ENCODE measurements at places on chromosomes 7 and 10. TPM values are rescaled to one million over a fixed set of nuclear protein-coding genes. Genes with fewer than 3 reads are reported as not detected.

NEBL gene
- 20.2 TPM for polyA plus RNA-seq

MNX1 gene
- 0.06 TPM for polyA plus RNA-seq

BLNK gene
- polyA plus RNA-seq, result 51.1 TPM

SND1 gene
- 44.4 TPM for polyA plus RNA-seq

TMEM196 gene
- not detected for polyA plus RNA-seq

ADAM12 gene
- 0.06 TPM for polyA plus RNA-seq

PRSS37 gene
- polyA plus RNA-seq, result not detected

ANXA8L1 gene
- polyA plus RNA-seq, result 180 TPM

ITPRID1 gene
- not detected for polyA plus RNA-seq

TMEM176A gene
- polyA plus RNA-seq, result 4.8 TPM

RASA4B gene
- polyA plus RNA-seq, result 4.9 TPM

MGMT gene
- polyA plus RNA-seq, result 13.0 TPM

FEZF1 gene
- not detected for polyA plus RNA-seq

PNLIP gene
- polyA plus RNA-seq, result 0.37 TPM

NPY4R2 gene
- 0.04 TPM for polyA plus RNA-seq

HOXA1 gene
- polyA plus RNA-seq, result 1.5 TPM

CEP41 gene
- polyA plus RNA-seq, result 2.3 TPM

CALHM3 gene
- not detected for polyA plus RNA-seq

PRRT4 gene
- 0.73 TPM for polyA plus RNA-seq

CUBN gene
- 0.16 TPM for polyA plus RNA-seq

NPFFR1 gene
- polyA plus RNA-seq, result 0.02 TPM

INA gene
- 0.53 TPM for polyA plus RNA-seq

LLCFC1 gene
- polyA plus RNA-seq, result not detected

GNG11 gene
- 5.7 TPM for polyA plus RNA-seq

HMX2 gene
- polyA plus RNA-seq, result 0.08 TPM

ZNF365 gene
- 4.4 TPM for polyA plus RNA-seq

FAM25C gene
- polyA plus RNA-seq, result not detected

TRIM50 gene
- not detected for polyA plus RNA-seq

CFAP46 gene
- polyA plus RNA-seq, result 0.40 TPM

GHRHR gene
- not detected for polyA plus RNA-seq

PIK3AP1 gene
- 0.31 TPM for polyA plus RNA-seq

LDB3 gene
- polyA plus RNA-seq, result 1.4 TPM

SLF2 gene
- 9.4 TPM for polyA plus RNA-seq

GTPBP4 gene
- polyA plus RNA-seq, result 9.8 TPM

NPC1L1 gene
- polyA plus RNA-seq, result 0.65 TPM

TRIM73 gene
- polyA plus RNA-seq, result 1.5 TPM

PRKG1 gene
- 0.84 TPM for polyA plus RNA-seq

GAD2 gene
- polyA plus RNA-seq, result 0.01 TPM

Data from esophagus (tissue), 2 donors.